ENCODE measurements at places on chromosomes 4 and X.

DNA sequence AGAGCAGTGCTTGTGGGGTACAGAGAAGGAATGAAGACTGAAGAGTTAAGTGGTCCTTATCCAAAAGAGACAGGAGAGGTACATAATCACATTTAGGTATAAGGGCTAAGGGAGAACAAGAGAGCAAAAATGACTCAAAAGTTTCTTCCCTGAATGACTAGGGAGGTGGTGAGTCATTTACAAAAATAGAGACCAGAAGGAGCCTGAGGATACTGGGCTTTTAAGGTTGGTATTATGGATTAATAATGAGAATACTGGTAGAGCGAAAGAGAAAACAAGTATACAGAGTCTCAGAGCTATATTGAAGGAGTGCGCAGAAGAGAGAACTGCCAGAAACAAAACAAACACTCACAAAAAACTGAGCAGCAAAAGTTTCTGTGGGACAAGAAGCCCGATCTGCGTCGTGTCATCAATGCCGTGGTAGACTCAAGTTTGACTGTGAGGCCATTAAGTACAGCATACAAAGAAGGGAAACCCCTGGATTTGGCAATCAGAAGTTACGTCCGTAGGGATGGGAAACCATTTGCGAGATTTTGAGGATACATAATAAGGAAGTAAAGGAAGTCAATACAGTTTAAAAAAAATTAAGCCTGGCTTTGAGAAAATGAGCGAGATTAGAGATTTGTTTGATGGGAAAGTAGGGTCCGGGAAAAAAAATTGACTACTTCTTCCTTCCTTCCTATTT is 129.1 kb upstream of the STIM2 start:
- no peak for DNase-seq

DNA sequence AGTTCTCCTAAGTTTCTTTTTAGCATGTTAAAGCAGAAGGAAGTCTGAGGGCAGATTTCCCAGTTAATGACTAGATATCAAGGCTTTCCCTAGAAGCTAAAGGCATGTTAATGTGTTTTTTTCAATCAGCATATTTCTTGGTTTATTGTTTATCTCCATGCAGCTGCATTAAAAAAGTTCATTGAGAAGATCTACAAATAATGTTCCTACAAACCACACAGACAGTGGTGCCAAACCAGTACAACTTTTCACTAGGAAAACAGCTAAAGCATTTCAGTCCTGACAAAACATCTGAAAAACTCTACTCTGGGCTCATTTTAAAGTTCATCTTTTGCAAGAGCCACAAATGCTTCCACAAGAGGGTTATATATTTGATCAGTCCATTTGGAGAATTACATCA is 320.0 kb downstream of the ADGRL3 start:
- no peak for DNase-seq

DNA sequence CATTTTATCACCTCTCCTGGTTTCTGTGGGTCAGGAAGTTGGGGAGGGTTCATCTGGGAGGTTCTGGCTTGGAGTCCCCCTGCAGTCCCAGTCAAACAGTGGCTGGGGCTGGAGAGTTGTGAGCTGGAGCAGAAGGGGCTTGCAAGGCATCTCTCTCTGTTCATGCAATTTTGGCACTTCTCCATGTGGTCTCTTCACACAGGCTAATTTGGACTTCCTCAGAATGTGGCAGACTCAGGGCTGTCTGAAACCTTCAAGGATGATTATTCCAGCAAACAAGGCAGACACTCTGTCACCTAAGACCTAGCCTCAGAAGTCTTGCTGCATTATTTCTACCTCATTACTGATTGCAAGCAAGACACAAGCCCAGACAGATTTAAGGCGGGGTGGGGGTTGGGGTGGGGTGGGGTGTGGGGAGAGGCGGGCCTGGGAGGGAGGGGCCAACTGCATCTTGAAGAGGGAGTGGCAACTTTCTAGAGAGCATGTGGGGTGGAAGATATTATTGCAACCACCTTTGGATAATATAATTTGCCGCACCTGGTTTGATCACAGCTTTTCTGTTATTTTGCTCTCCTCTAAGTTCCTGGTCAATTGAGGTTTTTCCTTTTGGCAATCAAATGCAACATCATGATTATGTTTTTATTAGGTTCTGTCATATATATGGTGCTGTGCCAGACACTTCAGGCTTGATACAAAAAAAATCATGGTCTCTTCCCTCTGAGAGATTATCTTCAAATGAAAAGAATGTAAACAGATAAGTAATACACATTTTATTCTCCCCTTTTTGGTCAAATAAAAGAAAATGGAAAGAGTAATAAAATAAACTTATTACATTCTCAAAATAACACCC is 799.5 kb downstream of the RPA4 start:
- DNase-seq, result no peak

- no peak for DNase-seq
Measured at GRCh38 chr4:76016393-76016792, 6.9 kb downstream of the CXCL10 start.

DNA sequence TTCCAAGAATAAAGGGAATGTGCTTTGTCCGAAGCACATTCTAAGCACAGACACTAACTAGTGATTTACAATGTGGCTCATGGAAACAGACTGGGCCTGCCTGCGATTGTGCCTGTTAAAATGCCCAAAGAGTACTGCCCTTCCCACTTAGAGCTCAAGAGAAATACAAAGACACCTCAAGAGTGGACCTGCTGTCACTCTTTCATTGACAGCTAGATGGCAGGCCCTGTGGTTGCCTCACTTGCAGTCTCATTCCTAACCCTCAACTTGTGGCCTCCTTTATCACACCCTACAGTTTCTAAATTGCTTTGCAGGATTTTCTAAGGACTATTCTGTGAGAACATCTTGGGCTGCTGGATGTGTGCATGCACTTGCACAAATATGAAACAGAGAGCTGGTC is 331.0 kb upstream of the EMCN start:
- no peak for DNase-seq

- no peak for DNase-seq
Measured at GRCh38 chr4:182421753-182422152, 178.6 kb downstream of the TENM3 start.

GRCh38 chr4:70842761-70843435 is 3.2 kb upstream of the GRSF1 start:
- DNase-seq, result no peak

GRCh38 chr4:163554870-163555465 is 60.5 kb downstream of the TMA16 start:
- DNase-seq, result no peak

DNA sequence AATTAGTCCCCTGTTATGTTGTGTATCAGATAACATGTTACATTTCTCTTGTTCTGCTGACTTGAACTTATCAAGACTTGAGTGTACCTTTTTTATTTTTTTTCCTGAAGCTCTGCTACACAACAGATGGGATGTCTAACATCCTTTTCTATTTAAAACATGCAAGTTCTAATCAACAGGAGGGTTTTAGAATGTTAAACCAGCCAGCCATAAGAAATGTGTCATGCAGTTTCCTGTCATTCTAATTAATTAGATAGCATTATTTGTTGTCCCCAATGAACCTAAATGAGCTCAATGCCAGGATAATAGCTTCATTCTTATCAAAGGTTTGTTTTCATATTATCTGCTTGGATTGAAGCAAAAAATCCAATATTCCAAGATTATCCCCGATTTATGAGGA is 958.2 kb downstream of the PCDH7 start:
- no peak for DNase-seq

GRCh38 chrX:152843852-152844251 is 13.0 kb downstream of the NSDHL start:
- no peak for DNase-seq

GRCh38 chr4:4859799-4860599 is 534 bp downstream of the MSX1 start:
- DNase-seq, result no peak

GRCh38 chr4:168092176-168092712 is at the start of gene ANXA10:
ANXA10 (plus strand) TSS chr4:168092537; CDS start chr4:168092701, 164 bp downstream.
- no peak for DNase-seq

- DNase-seq, result no peak
Measured at GRCh38 chr4:96383349-96383748, 543.5 kb downstream of the PDHA2 start.

- no peak for DNase-seq
Measured at GRCh38 chr4:157898836-157899605, 273.8 kb downstream of the GASK1B start.

DNA sequence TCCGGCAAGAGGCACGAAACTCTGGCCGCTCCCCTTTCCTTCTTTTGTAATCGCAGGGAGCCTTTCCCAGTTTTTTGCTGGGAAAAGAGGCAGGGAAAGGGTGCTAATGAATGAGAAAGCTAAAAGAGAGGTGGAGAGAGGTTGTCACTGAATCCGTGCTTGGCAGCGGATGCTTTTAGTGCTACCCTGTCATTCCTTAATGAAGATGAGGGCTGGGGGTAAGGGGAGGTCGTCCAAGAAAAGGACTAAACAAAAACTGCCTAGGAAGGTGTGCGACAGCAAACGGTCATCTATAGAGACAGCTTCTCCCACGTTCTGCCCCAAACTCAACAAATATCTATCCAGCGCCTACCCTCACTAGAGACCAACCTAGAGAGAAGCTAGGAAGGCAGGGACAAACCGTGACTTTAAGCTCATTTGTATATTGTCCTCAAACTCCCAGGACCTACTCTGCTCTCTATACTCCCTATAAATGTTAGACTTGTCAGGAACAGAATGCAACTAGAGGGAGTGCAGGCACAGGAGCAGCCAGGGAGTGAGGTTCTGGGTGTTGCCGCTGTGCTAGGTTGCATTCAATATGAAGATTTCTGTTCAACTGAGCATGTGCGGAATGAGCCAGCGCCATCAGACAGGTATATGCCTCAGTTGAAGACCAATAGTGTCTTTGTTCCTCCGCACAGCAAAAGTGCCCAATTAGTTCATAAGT is 777 bp upstream of the CASK start:
- peak; percentile 21 for DNase-seq

GRCh38 chr4:6322761-6323566 is 53.3 kb downstream of the WFS1 start:
- DNase-seq, result no peak

- DNase-seq, result no peak
Measured at GRCh38 chr4:13893211-13893610, 265.7 kb upstream of the BOD1L1 start.

DNA sequence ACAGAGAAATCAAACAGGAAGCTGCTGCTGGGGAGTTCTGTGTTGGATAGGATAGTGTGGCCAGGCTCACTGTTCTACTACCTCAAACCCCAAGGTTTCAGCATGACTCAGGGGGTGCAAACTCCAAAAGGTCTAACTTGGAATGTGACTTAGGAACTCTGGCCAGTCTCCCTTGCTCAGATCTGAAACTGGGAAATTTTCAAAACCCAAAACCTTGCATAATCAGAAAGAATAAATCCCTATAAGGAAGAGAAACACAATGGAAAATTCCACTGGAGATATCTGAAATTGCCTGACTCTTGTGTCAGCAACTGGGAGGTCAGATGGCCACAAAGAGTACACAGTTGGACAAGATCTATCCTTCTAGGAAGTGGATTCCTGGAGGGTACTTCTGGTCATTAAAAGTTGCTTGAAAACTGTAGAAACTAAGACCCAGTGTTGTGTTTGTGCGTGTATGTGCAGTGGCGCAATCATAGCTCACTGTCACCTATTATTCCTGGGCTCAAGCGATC is 58.0 kb downstream of the PPEF2 start:
- no peak for DNase-seq

- DNase-seq, result no peak
Measured at GRCh38 chr4:143351774-143352451, 15.2 kb downstream of the GAB1 start.
